ENCODE measurements at places on chromosomes 7 and 10.
A peak's percentile ranks its signal among the peaks of the same experiment; 100 is the strongest.

- DNase-seq: no peak
These were observed 59.3 kb downstream of the ARHGAP22 start for GRCh38 chr10:48545462-48546145.

GRCh38 chr10:80201608-80202141 is 3.7 kb downstream of the ANXA11 start:
- DNase-seq: no peak

DNA sequence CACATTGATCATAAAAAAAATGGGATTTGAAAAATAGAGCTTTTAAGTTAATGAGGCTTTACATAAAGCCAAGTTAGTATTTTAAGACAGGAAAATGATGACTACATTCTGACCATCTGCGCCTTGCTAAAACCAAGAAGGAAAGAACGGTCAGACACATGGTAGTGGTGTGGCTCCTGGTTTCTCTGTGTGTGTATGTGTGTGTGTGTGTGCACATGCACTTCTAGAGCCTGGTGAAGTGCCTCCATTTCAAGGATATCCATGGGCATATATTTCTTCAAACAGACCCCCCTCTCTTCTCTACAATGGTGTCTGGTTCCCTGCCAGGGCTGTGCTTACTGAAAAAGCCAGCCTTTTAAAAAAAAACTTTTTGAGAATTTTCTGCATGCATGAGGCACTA is 80.9 kb downstream of the FRMPD2 start:
- DNase-seq: no peak

GRCh38 chr10:103278862-103279298 is 1.9 kb downstream of the INA start:
- DNase-seq: peak; percentile 48

DNA sequence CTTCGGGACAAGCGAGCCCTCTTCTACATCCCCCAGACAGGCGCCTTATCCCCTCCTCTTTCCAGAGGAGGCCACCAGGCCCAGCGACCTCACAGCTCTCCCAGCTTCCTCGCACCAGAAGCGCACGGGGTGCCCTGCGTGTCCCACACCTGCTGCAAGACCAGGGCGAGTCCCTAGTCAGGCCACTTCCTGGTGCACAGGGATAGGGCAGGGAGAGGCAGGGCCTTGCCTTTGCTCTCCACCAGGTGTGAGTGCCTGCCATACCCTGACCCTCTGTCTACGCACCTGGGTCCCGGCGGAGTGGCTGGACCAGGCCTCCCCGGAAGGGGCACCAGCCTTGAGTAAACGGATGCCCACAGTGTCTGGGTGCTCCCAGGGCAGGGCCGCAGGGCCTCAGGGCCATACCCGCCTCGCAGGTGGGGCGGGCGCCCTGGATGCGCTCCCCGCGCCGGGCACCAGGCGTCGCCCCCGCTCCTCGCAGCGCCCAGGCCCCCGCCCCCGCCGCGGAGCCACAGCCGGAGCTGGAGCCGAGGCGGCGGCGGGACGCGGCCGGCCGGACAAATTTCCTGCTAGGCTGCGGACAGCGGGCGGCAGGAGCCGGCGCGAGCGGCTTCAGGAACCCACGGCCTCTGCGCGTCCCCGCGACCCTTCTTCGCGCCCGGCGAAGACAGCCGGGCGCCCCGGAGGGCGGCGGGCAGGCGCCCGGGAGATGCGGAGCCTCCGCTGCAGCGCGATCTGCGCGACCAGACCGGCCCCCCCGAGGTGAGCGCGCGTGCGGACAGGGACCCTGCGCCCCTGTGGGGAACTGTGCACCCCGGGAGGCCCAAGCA is at the start of gene PTPRE:
Gene PTPRE, plus strand, starts transcription at position 556 of the 830 bp plus-strand sequence. CDS start 133,779 bp downstream, outside the sequence.
- peak; percentile 93 for DNase-seq

DNA sequence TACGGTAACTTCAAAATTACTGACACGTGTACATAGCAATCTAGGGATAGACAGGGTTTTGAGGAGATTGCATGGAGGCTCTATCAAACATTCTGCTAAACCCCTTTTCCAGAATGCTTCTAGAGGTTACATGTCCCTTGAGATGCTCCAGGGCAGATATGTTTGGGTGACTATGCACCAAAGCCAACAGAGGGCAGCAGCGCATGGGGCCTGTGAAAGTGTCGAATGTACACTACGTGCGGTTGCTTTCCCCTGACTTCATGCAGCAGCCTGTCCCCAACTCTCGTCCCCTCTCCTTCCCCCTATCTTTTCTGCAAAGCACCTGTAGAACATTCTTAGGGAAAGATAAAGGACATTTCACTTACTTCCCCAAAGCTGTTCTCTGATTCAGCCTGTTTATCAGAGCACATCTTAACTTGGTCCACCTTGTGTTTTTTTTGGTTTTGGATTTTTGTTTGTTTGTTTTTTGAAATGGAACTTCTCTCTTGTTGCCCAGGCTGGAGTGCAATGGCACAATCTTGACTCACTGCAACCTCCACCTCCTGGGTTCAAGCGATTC is 90.2 kb downstream of the UBE3C start:
- peak; percentile 31 for DNase-seq

GRCh38 chr7:48154792-48155413 is 16.4 kb upstream of the ABCA13 start:
- DNase-seq: peak; percentile 57

- no peak for DNase-seq
These were observed 119.0 kb upstream of the SORCS3 start for GRCh38 chr10:104521901-104522694.

GRCh38 chr7:150938566-150938965 is 39.6 kb downstream of the KCNH2 start:
- no peak for DNase-seq

DNA sequence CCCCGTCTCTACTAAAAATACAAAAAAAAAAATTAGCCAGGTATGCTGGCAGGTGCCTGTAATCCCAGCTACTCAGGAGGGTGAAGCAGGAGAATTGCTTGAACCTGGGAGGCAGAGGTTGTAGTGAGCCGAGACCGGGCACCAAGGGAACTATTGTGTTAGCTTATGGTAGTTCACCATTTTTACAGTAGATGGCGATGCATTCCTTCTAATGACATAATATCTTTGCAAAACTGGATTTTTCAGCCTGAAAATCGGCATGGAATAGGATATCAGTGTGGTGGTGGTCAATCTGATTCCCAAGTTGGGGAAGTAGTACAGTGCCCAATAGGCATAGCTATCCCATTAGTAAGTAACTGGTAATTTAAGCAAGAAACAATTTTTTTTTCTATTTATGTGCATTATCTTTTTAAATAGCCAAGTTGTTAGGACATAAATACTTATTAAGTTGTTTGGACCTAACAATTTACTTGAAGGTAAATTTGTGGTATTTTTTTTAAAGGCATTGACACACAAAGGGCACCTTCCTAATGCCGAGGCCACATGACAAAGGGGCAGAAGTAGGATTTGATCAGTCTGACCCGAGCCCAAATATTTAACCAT is 17.6 kb upstream of the IMPDH1 start:
- peak; percentile 48 for DNase-seq

- DNase-seq: no peak
These were observed 29.8 kb upstream of the PURB start for GRCh38 chr7:44914992-44915607.

DNA sequence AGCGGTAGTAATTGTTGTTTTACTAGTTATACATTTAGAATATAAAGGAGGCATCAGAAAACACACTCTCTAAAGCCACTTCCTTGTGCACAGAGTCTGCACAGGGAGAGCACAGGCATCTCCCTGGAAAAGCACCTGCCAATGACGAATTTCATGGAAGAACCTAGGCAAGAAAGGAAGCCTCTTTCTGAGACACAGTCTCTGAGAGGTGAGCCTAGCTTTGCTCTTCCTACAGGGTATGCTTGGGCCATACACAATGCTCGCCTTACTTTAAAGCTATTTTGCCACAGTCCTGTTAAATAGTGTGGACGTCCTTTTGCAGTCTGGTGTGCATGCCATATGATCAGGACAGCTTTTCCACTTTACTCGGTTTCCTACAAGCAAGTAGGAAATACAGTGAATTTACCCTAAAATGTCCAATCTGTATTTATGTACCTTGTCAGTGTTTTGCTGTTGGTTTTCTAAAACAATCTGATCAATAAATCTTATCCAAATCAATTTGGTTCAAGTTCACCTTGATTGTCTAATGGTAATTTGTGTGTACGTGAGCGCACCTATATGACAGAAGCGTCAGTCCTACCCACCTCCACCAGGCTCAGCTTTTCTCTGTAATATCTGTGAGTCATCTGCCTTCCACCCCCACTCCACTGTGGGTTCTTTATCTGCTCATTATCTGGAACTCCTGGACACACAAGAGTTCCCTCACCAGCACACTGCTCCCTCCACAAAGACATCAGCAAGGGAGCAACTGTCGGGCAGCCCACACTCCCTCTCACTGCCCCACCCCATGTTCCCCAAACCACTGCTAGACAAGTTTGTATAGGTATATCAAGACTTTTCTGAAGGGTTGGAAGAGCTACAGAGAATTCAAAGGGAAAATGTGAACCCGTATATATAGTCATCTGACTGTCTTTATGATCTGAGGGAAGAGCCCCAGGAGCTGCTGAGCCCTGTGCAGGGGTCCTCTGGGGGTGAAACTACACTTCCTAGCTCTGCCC is 65.2 kb downstream of the KLHDC10 start:
- DNase-seq: no peak

DNA sequence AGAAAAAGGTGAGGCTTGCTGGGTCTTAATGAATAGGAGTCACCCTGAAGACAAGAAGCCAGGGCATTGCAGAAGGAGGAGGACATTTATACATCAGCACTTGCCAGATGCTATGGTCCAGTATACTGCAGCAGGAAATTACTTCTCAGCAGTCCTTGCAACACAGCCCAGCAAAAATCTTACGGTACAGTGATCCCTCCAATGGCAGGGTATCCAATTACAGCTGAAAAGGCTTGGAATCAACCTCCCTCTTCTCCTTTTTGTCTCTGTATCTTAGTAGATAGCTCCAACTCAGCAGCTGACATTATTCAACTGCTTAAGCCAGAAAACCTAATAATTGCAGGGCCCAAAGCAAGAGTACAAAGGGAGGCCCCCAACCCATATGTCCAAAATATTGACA is 128.3 kb upstream of the COBL start:
- DNase-seq: no peak

- no peak for DNase-seq
These were observed 586.6 kb downstream of the PTPRN2 start for GRCh38 chr7:158001003-158001402.

- no peak for DNase-seq
These were observed 87.1 kb downstream of the HIBADH start for GRCh38 chr7:27575613-27576012.

- DNase-seq: peak; percentile 60
These were observed 171.5 kb upstream of the ADCY1 start for GRCh38 chr7:45402480-45403218.

DNA sequence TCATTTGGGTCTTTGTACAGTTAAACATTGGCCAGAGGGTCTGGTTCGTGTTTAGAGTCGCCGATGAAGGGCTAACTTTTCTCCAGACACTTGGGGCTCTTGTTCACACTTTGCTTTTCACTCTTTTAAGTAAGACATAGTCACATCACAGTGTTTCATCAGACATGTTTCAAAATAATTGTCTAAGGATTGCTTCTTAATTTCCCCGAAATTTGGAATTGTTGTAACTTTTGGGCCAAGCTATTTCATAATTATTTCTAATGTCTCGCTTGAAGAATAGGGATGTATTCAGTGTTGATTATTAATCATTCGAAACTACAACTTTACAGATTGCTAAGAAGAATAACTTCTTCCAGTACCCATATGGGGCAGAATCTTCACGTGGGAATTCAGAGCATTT is 92.8 kb downstream of the TCF7L2 start:
- DNase-seq: no peak

- no peak for DNase-seq
These were observed 78.4 kb upstream of the DUSP5 start for GRCh38 chr10:110419265-110419664.

- peak; percentile 46 for DNase-seq
These were observed 12.5 kb upstream of the CALD1 start for GRCh38 chr7:134766779-134767519.

DNA sequence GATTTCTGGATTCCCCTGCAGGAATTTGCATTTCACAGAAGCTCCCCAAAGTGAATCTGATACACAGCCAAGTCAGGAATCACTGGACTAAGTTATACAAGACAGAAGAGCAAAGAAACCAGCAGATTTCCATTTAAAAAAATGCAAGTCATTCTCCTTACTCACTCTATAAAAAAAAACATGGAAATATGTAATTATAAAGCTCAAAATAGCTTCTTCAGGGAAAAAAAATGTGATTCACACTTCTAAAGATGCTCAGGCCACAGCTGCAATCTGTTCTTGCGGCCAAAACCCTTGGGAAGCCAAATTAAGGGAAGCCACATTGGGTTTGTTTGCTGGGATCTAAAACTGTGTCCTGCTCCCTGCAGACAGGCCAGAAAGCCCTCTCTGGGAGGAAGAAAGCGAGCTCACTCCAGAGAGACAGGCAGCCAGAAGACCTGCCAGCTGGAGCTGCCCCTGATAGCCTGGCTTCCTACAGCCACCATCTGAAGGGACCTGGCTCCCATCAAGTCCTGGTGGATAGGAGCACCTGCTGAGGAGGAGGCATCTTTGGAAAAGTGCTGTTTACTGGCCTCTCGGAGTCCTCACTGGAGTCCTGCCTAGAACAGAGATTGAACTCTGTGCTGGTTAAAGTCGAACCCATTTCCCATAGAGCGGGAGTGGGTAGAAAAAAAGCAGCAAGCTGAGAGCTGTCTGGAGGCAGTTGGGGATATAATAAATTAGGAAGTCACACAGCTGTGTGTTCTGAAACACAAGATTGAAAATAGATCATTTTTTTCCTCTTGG is 359.2 kb upstream of the AOAH start:
- peak; percentile 22 for DNase-seq

DNA sequence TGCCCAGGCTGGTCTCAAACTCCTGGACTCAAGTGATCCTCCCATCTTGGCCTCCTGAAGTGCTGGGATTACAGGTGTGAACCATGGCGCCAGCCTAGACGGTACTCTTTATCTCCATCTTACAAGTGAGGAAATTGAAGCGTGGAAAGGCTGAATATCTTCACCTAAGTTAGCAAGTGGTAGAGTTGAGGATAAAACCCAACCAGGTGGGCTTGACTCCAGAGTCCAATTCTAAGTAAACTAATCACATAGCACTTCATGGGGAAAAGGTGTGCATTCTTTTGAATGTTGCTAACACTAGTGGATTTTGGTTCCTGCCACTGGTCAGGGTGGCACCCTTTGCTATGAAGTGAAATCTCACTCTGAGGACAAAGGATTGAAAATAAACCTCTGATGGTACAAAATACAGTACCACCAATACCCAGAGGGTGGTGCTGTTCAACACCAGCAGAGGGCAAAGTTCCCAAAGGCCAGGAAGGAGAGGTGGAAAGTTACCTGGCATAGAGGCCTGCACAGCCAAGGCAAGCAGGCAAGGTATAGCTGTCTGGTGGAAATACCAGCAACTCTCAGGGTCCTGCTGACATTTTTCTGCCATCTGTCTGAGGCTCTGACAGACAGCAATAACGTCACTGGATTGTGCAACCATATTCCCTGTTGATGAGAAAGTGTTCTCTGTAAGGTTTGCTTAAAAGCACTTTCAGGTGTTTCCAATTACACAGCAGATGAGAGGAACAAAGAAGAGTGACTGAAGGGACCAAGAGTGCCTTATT is 17.6 kb downstream of the ZDHHC16 start:
- DNase-seq: peak; percentile 52

DNA sequence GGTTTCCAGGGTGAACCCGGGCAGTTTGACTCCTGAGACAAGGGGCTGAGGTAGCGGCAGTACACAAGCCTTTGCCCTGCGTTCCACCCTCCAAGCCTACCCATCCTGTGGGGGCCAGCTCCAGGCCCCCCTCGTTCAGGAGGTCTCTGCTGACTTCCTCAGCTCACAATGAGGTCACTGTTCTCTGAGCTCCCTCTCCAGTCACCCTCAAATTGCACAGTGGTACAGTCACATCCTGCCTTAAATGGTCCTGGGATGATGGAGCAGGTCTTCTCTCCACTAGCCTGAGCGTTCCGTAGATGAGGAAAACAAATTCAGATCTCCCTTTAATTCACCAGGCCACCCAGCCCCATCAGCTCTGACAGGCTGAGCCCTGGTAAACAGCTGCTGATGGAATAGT is 90.2 kb downstream of the SH3PXD2A start:
- peak; percentile 45 for DNase-seq

Data from AG08396 (cell line).